ENCODE measurements at places on chromosomes 3 and 15.

GRCh38 chr15:84901540-84901939 lies 17.1 kb downstream of the SLC28A1 start:
- no peak for DNase-seq

GRCh38 chr15:64807751-64808222 lies 17.7 kb downstream of the PIF1 start:
- no peak for DNase-seq

DNA sequence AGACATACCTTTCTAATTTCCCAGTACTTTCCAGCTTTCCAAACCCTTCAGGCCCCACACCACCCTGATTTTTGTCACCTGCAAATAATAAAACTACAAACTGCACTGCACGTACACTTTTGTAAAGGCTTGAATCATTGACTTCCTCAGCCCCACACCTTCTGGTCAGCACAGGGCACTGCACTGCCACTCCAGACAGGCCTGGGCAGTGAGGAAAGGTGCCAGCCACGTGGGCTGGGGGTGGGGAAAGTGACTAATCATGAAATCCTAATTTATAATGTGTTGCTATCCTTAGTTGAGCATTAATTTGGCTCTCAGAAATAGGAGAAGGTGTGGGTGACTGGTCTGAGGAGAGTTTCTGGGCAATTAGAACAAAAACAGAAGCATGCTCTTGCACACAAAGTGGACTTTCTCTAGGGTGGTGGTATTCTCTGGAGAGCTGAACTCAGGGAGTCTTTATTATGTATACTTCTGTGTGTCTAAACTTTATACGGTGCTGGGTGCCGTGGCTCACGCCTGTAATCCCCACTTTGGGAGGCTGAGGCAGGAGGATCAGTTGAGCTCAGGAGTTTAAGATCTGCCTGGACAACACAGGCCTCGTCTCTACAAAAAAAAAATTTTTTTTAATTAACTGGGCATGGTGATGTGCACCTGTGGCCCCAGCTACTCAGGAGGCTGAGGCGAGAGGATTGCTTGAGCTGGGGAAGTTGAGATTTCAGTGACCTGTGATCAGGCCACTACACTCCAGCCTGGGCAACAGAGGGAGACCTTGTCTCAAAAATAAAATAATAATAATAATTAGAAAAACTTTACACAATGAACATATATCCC lies 58.2 kb upstream of the FLNB start:
- DNase-seq: no peak

DNA sequence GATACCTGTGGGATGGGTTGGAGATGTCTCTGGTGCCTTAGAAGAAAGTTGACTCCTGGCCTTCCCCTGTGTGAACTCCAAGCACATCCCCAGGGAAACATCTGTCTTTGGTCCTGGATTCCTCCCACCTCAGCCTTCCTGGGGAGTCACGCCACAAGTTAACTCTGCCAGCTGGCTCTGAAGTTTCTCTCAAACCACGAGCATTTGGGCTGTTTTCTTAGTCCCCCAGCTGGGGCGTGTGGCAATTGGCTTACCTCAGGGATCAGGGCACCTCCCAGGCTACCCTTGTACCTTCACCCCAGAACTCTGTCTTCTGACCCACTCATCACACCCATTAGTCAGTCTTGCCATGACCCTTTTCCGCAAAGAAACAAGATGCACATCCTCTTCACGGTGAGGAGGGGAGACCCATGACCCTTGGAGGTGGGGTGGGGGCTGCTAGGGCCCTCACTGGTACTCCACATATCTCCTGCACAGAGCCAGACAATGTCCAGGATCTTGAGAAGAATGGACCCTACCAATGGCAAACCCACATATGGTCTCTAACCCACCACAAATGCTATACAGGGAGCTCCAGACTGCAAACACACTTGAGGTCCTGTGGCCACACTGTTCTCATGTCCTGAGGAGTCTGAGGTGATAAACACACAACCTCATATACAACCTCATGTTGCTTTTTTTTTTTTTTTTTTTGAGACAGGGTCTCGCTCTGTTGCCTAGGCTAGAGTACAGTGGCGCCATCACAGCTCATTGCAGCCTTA lies 3.9 kb downstream of the NEIL1 start:
- DNase-seq: no peak

GRCh38 chr3:17631609-17632008 lies 110.8 kb downstream of the TBC1D5 start:
- no peak for DNase-seq

DNA sequence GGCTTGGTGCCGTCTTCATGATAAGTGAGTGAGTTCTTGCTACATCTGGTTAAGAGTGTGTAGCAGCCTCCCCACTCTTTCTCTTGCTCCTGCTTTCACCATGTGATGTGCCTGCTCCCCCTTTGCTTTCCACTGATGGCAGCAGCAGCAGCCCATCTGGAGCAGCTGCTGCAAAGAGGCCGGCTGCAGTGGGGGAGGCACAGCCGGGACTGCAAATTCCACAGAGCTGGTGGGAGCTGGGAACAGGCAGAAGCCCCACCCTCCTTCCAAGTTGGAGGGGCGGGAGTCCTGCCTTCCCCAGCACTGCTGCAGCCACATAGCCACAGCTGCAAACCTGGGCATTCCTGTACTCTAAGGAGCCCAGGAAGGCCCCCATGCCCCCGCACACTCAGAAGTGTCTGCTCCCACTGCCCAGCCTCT lies 62.8 kb upstream of the IMPG2 start:
- DNase-seq: no peak

- no peak for DNase-seq
Observed at GRCh38 chr3:46479696-46480095, 15.0 kb upstream of the LTF start.

DNA sequence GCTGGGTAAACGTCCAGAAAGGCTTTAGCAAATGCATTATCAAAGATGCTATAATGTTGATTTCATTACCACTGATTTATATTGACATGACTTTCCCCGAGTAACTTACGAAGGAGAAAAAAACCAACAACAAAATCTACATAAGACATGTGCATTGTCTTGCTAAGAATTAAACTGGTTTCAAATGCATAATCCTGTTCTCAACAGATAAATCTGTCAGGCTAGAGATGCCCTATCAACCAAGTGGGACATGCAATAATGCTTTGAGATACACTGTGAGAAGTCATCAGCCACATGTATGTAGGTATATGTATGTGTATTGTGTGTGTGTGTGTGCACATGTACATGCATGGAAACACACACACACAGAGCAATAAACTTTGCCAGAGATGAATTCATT lies 195.6 kb downstream of the MEIS2 start:
- DNase-seq: no peak

GRCh38 chr3:61956236-61956635 lies 394.9 kb downstream of the PTPRG start:
- DNase-seq: no peak

GRCh38 chr15:39644136-39644535 lies 63.3 kb downstream of the THBS1 start:
- DNase-seq: no peak

- DNase-seq: peak; percentile 58
Observed at GRCh38 chr3:183161552-183162336, 790 bp downstream of the LAMP3 start.

GRCh38 chr15:82114660-82115059 lies 68.8 kb upstream of the MEX3B start:
- DNase-seq: no peak

DNA sequence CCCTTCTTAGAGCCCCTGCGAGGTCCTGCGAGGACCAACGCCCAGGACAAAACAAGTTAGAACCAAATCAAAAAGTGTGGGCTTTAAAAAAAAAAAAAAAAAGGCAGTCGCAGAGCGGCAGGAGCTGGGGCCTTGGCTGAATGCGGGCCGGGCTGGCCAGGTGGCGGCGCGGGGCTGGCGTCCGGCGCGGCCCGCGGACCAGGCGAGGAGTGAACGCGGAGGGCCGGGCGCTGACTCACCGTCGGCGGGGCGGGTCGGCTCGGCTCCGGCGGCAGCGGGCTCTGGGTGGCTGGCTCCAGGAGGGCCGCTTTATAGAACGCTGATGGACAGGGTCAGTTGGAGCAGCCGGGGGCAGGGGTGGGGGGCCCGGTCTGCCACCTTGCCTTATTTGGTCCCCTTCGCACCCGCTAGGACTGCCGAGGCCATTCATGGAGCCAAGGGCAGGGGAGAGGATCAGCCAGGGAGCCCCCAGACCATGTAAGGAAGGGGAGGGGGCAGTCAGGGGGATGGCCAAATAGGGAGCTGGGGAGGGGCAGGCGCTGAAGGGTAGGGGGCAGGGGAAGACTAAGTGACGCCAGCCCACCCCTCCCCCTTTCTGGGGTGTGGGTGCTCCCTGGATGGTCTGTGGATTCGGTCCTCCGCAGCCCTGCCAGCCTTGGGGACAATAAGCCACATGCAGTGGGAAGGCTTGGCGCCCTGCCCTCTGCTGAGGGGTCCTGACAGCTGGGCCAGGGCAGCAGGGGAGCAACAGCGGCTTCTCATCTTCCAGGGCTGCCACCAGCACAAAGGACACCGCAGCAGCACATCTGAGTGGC lies at the start of gene ACTC1:
Gene ACTC1, minus strand, starts transcription at position 283 of the 815 bp plus-strand sequence. CDS start 741 bp downstream, outside the sequence.
- DNase-seq: no peak

GRCh38 chr3:10309736-10310135 lies 11.2 kb downstream of the SEC13 start:
- no peak for DNase-seq

DNA sequence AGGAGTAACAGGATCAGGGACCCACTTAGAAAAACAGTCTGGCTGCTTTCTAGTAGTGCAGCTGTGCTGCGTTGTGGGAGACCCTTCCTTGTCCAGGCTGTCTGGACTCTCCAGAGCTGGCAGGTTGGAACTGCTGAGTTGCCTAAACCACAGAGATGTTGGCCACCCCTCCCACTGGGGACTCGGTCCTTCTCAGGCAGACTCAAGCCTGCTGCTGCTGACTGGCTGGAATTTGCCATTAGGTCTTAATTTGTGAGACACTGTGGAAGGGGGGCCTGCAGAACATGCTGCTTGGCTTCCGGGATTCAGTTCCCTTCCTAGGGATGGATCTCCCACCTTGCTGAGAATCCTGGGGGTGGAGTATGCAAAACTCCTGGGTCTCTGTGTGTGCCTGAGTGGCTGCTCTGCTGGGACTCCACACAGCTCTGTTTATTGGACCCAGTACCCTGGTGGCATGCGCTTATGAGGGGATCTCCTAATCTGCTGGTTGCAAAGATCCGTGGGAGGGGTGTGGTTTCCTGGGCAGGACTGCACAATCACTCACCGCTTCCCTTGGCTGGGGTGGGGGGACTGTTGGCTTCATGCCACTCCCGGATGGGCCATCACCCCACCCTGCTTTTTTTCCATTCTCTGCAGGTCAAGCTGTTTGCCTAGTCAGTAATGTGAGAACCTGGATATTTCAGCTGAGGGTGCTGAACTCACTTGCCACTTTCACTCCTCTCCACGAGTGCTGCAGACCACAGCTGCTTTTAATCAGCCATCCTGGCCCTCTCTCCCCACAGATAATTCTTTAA lies 150.5 kb downstream of the CFAP20DC start:
- DNase-seq: no peak

- DNase-seq: no peak
Observed at GRCh38 chr3:87052499-87053260, 61.7 kb upstream of the VGLL3 start.

DNA sequence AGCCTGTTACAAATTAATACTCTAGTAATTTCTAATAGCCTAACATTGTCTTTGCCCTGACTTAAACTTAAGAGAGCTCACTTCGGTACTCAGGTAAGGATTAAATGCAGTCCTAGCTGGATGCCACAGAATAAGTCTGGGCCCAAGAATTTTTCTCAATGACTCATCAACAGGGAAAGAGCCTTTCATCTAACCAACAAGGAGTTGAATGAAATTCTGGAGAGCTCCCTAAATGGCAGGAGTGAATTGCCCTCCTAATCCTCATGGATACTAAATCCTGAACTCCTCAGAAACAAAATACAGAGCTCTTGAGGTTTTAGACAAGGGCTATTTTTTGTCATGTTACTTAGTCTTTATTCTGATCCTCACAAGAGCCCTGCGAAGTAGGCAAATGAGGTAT lies 159.5 kb downstream of the PLCH1 start:
- DNase-seq: no peak

GRCh38 chr15:69535101-69535638 lies 82.6 kb downstream of the RPLP1 start:
- no peak for DNase-seq

DNA sequence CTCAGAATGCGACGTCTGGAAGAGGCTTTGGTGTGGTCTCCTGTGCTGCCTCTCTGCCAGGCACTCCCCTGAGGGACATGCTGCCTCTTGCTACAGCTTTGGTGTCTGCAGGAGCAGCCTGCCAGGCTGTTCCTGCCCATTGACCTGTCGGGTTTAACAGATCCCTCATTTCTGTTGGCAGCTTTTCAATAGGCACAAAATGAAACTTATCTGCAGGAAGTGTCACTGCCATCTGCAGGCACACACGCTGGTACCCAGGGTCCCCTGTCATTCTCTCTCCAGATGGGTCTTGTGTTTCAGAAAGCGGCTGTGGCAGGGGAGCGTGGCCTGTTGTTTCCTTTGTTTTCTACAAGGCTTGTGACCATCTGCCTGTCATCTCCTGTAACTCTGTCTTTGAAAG lies 328.3 kb upstream of the CHRM5 start:
- DNase-seq: no peak

- DNase-seq: no peak
Observed at GRCh38 chr3:24222165-24222805, 272.4 kb downstream of the THRB start.

DNA sequence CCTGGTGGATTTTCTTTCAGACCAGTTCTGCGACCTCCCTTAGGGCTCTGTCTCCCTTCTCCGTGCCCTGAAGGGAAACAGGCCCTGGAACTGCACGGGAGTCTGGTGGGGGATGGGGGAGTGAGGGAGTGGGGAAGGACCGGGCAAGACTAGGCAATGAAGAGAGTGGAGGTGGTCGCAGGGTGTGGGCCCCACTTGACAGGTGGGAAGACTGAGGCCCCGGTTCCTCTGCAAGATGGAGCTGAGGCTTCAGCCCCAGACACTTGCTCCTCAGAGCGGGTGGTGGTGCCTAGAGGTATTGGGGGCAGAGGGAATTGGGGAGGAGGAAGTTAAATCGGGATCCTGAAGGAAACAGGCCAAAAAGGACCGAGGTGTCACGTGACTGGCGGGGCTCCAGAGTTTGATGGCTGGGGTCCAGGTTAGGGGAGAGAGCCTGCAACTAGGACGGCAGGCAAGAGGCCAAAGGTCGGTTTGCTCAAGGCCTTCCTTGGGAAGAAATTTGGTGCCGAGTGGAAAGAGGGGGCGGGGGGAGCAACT lies 597 bp upstream of the CAMK1 start:
- no peak for DNase-seq

GRCh38 chr3:127738192-127738840 lies 65.6 kb downstream of the ABTB1 start:
- no peak for DNase-seq

- DNase-seq: no peak
Observed at GRCh38 chr3:54191220-54191619, 68.9 kb downstream of the CACNA2D3 start.

- no peak for DNase-seq
Observed at GRCh38 chr3:193231201-193231600, 9.8 kb upstream of the PLAAT1 start.

DNA sequence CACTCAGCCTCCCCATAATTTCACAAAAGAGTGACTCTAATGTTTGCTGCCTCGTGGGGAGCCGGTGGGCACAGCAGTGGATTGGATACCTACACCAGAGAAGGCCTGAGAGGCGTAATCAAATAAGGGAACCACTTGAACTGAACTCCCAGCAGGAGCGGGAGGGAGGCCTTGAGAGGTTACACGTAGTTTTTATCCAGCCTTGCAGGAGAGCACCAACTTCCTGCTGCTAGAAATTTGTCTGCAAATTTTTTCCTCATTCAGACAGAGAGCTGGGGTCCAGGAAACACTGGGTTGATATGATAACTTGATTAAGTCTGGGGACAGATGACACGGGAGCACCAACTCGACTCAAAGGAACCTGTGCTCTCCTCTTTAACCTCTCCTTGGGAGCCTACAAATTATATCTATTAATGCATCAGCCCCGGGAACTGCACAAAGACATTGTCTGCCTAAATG lies 69.8 kb downstream of the HES1 start:
- DNase-seq: no peak

GRCh38 chr3:89795506-89795905 lies 688.1 kb downstream of the EPHA3 start:
- no peak for DNase-seq

All from GM19239 (cell line).